ENCODE measurements at places on chromosomes 12 and 14.

- no peak for DNase-seq
These were observed 122.3 kb upstream of the FBXO33 start for GRCh38 chr14:39554576-39554975.

DNA sequence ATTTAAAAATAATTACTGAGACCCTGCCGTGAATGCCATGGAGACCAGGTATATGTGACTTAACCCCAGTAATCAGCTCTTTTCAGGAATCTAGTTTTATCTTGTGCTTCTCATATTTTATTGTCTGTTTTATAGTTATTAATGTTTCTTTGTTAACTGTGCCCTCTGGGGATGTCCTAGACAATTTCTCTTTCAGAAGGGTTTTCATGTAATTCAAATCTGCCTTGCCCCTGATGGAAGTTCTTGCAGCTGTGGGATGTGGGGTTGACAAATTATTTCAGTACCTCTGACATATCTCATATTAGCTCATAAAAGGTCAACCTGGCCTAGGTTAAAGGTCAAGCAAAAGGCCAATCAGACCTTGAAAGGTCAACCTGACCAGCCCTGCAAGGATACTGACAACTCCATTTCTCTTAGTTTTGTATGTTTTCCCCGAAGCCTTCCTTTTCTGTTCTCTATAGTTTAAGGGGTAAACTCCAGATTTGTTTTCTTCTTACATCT is 182.3 kb downstream of the SLC41A2 start:
- DNase-seq: no peak

- DNase-seq: no peak
These were observed 212.2 kb upstream of the DIO3 start for GRCh38 chr14:101349108-101349507.

GRCh38 chr12:32897281-32897610 is 669 bp upstream of the PKP2 start:
- DNase-seq: peak; percentile 26

GRCh38 chr12:27344760-27345159 is 12.1 kb downstream of the BMAL2 start:
- DNase-seq: no peak

DNA sequence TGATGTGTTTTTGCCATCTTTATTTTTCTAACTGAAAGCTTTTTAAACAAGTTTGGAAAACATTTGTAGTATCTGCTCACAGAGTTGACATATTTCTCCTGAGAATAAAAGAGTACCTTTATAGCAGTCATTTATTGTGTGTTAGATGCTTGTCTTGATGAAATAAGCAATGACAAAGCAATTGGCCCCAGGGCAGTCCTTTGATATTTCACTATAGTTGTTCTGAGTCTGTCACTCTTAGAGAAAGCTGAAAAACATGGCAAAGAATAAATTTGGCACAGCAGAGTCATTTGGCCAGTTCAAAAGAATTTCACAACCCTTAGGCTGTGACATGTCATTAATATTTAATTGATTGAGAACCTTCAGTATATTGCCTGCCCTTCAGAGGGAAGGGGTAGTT is 166.2 kb downstream of the PTPRO start:
- no peak for DNase-seq

- DNase-seq: no peak
These were observed 26.5 kb downstream of the NOC4L start for GRCh38 chr12:132170637-132171292.

GRCh38 chr12:1630133-1630826 is 1.2 kb downstream of the WNT5B start:
- peak; percentile 62 for DNase-seq

DNA sequence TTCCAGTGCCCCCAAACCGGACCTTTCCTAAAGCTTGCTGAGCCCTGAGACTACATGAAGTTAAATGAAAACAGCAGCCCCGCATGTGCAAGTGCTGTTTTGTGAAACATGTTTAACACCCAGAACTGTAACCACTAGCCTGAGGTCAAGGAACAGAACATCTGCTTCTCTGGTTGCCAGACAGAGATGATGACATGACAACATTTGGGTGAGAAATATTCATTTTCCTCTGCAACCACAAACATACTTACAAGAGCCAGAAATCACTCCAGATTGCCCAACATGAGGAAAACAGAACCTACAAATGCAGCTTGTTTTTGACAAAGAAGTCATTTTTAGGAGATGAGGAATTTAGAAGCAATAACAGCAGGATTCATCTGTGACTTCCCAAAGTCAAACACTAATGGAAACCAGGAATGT is 110.4 kb downstream of the BCAT1 start:
- DNase-seq: peak; percentile 24

DNA sequence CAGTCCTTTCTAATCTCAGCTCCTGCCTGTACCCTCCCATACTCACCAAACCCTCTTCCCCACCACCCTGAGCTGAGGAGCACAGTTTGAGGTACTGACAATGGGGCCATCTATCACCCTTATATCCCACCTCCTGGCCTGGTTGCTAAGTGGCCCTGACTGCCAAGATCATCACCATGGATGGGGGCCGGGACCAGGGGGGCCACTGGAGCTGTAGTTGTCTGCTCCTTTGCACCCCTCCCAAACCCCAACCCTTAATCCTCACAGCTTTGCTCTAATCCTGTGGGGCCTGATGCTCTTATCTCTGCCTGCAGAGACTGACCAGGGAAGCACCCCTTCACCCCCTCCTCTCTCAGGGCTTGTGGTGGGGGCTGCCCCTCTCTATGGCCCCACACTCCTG is 395 bp upstream of the GNB3 start:
- DNase-seq: no peak

DNA sequence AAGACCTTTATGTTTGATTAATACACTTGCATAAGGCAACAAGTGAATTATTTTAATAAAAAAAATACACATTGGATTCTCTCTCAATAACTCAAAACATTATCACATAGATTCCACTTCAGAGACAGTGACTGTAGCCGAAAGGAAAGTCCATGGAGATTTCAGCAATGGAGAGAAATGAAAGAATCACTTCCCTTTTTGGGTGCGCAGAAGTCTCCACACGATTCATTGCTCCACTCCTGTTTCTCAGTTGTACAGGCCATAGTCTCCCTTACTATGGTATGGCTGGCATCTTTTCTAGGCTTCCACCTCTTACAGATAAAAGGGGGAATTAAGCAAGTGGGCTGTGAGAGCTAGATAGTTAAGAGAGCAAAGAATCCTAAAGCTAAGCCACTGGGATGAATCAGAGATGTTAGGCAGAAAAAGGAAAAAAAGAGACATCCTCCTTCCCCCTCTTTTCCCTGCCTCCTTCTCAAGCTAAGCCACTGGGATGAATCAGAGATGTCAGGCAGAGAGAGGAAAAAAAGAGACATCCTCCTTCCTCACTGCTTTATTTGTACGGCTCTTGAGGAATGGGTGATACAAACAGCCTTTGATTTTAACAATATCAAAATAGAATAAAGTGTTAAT is 16.3 kb downstream of the ST8SIA1 start:
- DNase-seq: no peak

DNA sequence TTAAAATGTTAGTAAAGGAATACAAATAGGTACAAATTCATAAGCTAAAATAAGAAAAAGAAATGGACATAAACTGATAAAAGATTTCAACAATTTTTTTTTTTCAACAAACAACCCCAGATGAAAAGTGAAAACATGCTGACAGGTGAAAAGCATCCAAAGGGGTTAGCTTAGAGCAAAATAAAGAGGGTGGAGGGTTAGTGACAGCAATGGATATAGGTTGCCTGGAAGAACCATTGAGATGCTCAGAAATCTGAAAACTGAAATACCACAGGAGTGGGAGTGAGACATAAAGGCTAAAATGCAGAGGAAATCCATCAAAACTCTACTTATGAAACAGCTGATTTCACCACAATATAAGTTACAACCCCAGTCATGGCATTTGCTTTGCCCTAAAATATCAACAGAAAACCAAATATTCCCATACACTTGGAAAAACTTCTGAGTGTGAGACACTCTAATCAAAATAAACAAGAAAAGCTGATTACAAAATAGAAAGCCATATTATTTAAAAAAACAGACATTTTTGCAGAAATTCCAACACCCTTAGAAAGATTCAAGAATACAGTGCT is 136.3 kb upstream of the PLEKHG7 start:
- DNase-seq: no peak

DNA sequence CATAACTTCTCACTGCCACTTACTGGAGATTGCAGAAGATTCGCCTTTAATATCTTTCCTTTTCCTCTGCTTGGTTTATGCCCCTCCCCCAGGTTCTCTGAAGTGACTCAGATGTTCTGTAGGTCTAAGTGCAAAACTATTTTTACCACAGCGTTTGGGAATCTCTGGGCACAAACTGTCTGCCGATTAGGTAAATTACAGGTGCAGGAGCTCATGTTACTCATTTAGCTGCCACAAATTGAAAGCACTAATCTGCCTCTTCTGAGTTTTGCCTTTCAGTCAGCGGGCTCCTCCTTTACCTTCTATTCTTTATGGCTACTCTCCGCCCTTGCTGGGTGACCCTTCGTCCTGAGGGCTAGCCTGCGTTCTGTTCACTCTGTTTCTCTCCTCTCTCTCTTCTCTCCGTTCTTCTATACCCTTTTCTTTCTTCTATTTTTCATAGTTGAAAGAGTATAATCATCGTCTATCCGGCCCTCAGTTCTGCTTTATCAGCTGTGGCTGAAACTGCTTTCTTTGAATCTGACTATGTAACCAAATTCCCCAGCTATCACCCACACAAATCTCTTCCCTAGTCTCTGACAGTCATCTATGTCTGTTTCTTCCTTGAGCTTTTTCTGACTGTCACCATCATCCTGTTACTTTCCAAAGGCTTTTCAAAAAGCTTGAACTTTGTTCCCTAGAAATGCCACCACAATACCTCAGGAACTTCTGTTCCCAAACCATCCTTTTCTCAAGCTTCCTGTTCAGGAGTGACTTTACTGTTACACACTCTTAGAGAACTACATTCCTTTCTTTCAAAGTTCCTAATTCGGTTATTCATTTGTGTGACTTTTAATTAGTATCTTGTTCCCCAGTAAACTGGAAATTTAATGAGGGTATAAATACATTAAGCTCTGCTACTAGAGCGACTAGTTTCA is 4.3 kb upstream of the MYF6 start:
- DNase-seq: no peak

DNA sequence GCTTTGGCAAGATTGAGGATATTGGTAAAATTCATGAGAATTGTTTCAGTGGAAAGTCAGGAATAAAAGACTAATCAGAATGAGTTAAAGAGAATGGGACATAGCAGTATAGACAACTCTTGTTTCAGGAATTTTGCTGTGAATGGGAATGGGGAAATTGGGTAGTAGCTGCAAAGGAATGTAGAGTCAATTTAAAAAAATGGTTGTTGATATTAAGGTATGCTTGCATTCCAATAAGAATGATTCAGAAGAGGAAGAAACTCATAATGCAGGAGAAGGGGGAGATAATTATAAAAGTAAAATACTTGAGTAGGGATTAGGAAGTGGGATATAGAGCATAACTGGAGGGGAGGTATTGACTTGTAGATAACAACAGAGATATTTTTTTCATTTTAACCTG is 40.7 kb downstream of the MNAT1 start:
- DNase-seq: no peak

- DNase-seq: no peak
These were observed 7.4 kb upstream of the TEX22 start for GRCh38 chr14:105390849-105391500.

GRCh38 chr12:15581006-15581405 is 208.2 kb downstream of the EPS8 start:
- no peak for DNase-seq

DNA sequence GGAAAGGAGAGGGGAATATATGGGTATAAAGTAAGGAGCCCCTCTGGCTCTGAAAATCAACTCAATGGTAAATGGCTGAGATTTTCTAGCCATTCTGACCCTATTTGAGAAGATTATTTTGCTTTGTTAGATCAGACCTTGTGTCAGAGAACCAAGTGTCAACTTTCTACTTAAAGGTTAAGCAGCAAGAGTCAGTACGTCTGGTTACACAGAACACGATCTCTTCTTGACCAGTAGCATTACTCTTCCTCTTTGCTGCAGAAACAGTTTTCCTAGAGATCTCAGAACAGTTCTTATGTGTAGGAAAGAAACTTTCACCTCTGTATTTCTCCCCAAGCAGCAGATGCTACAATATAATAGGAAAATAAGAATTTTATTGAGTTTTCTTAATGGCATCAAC is 47.4 kb upstream of the BTG1 start:
- peak; percentile 8 for DNase-seq

DNA sequence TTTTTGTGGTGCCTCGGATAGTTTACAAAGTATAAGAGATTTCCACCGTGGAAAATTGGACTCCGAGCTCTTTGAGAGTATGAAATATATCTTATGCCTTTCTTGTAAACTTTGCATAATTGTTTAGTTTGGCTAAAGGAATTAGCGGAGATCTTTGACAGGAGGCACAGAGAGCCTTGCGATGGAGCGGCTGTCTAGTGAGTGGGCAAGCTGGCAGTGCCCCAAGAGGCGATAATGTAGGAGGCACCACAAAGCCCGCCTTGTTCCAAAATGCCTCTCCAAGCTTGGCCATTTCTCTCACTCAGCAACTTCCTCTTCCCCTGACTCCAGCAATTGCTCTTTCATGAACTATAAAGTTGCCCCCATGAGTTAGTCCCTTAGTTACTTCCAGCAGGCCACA is 270.1 kb upstream of the PRICKLE1 start:
- DNase-seq: peak; percentile 9

DNA sequence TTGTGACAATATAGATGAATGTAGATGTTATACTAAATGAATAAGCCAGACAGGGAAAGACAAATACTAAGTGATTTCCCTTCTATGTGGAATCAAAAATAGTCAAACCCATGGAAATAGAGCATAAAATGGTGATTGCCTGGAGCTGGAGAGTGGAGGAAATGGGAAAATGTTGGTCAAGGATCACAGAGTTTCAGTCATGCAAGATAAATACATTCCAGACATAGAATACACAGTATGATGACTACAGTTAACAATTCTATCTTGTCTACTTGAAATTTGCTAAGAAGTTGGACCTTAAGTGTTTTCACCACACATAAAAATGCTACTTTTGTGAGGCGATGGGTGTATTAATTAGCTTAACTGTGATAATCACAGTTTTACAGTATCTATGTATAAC is 1182.7 kb downstream of the AACS start:
- no peak for DNase-seq

DNA sequence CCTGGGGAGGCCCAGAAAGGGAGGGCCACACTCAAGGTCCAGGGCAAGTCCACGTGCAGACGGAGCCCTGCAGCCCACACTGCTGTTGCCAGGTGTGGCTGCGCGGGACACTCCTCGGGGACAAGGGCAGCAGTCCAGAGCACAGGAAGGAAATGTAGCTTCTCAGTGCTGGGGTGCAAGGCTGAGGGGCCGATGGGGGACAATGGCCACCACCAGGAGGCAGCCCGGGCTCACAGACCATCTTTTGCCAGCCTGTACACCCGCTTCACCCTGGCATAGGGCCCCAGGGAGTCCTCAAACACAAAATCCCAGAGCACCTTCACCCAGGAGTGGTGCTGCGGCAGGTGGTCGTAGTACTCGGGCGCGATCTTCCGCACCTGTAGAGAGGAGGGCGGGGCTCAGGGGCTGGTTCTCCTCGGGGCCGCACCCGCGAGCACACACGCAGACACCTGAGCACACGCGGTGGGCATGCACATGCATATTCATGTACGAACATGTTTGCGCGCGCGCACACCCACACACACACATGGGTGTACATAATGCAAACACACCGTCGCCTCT is 12.8 kb downstream of the DEGS2 start:
- DNase-seq: no peak

- no peak for DNase-seq
These were observed 16.9 kb upstream of the TMEM132C start for GRCh38 chr12:128250096-128250495.
